Type B pancreatic cell (in vitro differentiated cells): ENCODE measurements at places on chromosomes 11 and 22. TPM values are rescaled to one million over a fixed set of nuclear protein-coding genes. Genes with fewer than 3 reads are reported as not detected.

- H3K27ac ChIP-seq, result no peak overlapping the region
- no peaks in the 10 kb centered on the region for H3K27me3 ChIP-seq
- H3K36me3 ChIP-seq, result no peaks in the 10 kb centered on the region
- peaks cover 37% of the 10 kb centered on the region for H3K4me1 ChIP-seq
- no peak overlapping the region for H3K4me3 ChIP-seq
- DNase-seq, result no peak
Measured at GRCh38 chr11:96014217-96014616, 90.3 kb upstream of the MTMR2 start.

GRCh38 chr11:122863704-122864326, 18.7 kb upstream of the JHY start:
- H3K27me3 ChIP-seq, result peaks cover 29% of the 10 kb centered on the region
- H3K36me3 ChIP-seq, result no peaks in the 10 kb centered on the region
- no peaks in the 10 kb centered on the region for H3K4me1 ChIP-seq
- no peak overlapping the region for H3K4me3 ChIP-seq
- no peak overlapping the region for H3K27ac ChIP-seq

- H3K27me3 ChIP-seq, result peaks cover 9% of the 10 kb centered on the region
- no peak overlapping the region for H3K27ac ChIP-seq
- DNase-seq, result no peak
- H3K4me3 ChIP-seq, result no peak overlapping the region
- H3K4me1 ChIP-seq, result no peaks in the 10 kb centered on the region
Measured at GRCh38 chr11:3631331-3631730, 10.5 kb downstream of the ART5 start.

DNA sequence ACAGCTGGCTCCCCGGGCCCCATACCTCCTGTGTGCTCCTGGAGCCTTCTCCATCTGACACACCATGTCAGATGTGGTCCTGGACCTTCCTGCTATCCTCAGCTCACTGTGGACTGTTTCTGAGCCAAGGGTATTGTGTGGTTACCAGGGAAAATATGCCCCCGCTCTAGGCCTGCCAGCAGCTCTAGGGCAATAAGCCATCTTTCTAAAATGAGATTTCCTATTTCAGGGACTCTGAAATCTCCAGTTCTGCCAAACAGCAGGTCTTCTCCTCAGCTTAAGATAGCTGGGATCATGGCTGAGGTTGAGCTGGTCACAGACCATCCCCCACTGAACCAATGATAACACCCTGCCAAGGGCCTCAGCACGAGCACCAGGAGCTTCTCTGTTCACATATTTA, 227.6 kb downstream of the ST3GAL4 start:
- no peak overlapping the region for H3K27ac ChIP-seq
- H3K36me3 ChIP-seq, result no peaks in the 10 kb centered on the region
- H3K4me3 ChIP-seq, result no peak overlapping the region
- no peak for DNase-seq
- peaks cover 13% of the 10 kb centered on the region for H3K4me1 ChIP-seq

GRCh38 chr11:12434325-12434654, 56.9 kb downstream of the PARVA start:
- H3K4me3 ChIP-seq, result peak overlapping the region; percentile 37
- peaks cover 18% of the 10 kb centered on the region for H3K36me3 ChIP-seq
- no peaks in the 10 kb centered on the region for H3K27me3 ChIP-seq
- H3K4me1 ChIP-seq, result peaks cover 45% of the 10 kb centered on the region
- H3K27ac ChIP-seq, result peak overlapping the region; percentile 67
- DNase-seq, result no peak

- no peaks in the 10 kb centered on the region for H3K4me1 ChIP-seq
- no peak overlapping the region for H3K4me3 ChIP-seq
- peaks cover 11% of the 10 kb centered on the region for H3K27me3 ChIP-seq
- H3K27ac ChIP-seq, result no peak overlapping the region
- H3K36me3 ChIP-seq, result no peaks in the 10 kb centered on the region
- no peak for DNase-seq
Measured at GRCh38 chr11:119651802-119652584, 77.0 kb downstream of the NECTIN1 start.

GRCh38 chr11:111526501-111526900, 11.9 kb downstream of the HOATZ start:
- no peaks in the 10 kb centered on the region for H3K36me3 ChIP-seq
- no peak overlapping the region for H3K4me3 ChIP-seq
- peak overlapping the region; percentile 80 for H3K27ac ChIP-seq
- peaks cover 5% of the 10 kb centered on the region for H3K27me3 ChIP-seq

DNA sequence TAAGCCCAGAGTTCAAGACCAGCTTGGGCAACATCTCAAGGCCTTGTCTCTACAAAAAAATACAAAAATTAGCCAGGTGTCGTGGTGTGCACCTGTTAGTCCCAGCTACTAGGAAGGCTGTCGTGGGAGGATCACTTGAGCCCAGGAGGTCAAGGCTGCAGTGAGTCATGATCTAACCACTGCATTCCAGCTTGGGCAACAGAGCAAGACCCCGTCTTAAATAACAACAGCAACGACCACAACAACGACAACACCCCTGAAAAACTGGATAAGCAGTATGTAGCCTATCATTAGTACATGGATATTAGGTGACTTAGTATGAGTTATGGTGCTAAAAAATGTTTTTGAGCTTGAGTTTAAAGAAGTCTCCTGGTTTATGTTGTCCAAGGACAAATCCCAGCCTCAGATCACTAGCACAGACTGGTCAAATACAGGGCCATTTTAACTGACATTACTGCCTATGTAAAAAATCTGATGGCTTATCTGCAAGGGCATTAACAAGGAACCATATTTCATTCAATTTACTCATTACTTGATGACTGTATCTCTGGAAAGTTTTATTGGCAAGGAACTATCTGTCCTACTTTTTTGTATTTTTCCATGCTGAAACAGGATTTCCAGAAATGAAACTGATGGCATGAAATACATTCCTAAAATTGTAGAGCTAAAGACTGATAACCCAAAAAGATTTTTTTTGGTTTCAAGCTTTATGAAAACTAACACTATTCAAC, 23.4 kb downstream of the C2CD3 start:
- no peaks in the 10 kb centered on the region for H3K27me3 ChIP-seq
- no peaks in the 10 kb centered on the region for H3K4me1 ChIP-seq
- H3K4me3 ChIP-seq, result no peak overlapping the region
- peak overlapping the region; percentile 44 for H3K27ac ChIP-seq
- DNase-seq, result no peak
- H3K36me3 ChIP-seq, result peaks cover 17% of the 10 kb centered on the region

The ADAMTS8 gene
- total RNA-seq, result 0.10 and 4.8 TPM in 2 replicates
